ENCODE measurements at places on chromosomes 13 and 19.

DNA sequence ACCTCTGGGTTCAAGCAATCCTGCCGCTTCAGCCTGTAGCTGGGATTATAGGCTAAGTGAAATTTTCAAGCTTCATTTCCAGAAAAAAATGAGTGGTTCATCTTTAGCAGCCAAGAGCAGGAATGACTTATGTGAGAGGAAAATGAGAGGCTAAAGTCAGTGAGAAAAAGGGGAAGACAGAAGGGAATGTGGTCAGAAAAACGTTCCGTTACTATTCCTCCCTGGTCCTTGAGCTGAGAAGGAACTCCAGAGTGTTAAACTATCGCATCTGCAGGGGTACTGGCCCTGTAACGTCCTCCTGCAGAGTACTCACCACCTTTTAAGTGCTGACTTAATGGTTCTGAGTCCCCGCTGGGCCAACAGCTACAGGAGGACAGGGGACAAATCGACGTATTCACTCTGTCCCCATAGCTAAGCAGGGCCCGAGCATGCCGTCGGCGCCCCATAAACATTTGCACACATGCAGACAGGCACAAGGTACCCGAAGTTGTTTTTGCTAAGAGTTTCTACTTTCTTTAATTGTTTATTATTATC, 88.1 kb downstream of the FLT1 start:
- no peak for DNase-seq

DNA sequence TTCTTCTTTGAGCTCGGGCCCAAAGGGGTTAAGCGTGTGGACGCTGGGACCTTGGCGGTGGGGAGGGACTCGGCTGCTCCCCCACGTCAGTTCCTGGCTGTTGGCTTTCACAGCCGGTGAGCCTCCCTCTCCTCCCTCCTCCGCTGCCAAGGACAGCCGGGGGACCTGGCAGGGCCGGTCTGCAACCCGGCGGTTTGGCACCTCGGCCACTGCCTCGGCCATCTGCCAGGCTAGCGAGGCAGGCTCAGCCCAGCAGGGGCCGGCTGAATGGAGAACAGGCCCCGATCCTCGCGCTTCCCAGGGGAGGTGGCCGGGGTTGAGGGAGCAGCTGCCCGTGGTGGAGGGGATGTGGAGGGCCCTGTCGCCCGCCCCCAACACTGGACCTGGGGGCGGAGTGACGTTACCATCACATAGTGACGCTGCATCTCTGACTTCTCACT, 5.0 kb downstream of the TLE5 start:
- no peak for DNase-seq

DNA sequence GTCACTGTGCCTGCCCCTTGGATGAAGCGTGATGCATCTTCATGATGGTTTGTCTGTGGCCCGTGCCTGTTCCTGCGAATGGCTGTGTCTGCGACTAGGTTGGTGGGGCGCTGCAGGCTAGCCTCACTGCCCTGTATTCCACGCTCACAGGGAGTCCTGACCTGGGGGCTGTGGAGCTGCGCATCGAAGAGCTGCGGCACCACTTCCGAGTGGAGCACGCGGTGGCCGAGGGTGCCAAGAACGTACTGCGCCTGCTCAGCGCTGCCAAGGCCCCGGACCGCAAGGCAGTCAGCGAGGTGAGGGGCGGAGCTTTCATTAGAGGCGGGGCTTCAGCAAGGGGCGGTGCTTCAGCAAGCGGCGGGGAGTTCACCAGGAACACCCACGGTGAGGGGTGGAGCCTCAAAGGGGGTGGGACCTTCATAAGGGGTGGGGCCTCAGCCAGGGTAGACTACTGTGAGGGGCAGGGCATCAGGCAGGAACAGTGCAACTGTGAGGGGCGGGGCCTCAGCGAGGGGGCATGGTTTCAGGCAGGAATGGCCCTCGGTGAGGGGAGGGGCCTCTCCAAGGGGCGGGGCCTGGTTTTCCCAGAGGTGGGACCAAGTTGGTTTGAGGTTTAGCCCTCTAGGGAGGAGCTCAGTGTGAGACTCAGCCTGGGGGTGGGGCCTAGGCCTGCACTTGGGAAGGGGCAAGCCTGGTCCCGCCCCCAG, 17.2 kb downstream of the PKN1 start:
- peak; percentile 55 for DNase-seq

- DNase-seq, result no peak
These were observed 198.3 kb downstream of the NBEA start for GRCh38 chr13:35140321-35140720.

DNA sequence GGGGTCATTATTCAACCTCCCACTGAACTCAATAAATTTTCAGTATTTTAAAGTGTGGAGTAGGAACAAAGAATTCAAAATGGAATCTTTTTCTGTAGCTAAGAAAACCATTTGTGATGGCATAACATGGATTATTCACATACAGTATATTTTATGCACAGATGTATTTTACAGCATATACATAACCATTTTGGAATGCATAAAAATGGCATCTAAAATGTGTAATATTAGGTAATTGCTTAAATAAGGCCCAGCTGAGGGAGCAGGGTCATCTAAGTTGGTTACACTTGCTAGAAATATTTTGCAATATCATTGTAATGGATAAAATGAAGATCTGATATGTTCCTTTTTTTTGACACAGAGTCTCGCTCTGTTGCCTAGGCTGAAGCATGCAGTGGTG, 146.9 kb downstream of the LMO7 start:
- DNase-seq, result no peak

DNA sequence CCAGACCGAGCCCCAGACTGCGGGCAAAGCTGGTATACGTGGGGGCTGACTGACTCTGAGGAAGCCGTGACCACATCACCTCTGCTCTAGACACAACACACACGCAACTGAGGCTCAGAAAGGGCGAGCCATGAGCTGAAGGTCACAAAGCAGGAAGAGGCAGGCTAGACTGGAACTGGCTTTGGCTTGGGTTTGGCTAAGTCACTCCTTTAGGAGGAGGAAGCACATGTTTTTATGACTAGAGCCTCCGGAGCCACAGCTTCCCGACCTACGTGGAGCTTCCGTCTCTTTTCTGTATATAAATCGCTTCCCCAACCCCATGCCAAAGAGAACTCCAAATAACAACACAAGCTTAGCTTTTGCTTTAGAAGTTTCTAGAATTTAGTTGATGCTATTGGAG, 48.0 kb downstream of the RFX2 start:
- DNase-seq, result no peak

- DNase-seq, result no peak
These were observed 3.4 kb downstream of the IGFLR1 start for GRCh38 chr19:35738887-35739229.
